Activated T-cell treated with anti-CD3 and anti-CD28 coated beads, Interleukin-2, amount 50 U/mL, for 72 hours (primary cell): ENCODE measurements at places on chromosomes 5 and 9.

DNA sequence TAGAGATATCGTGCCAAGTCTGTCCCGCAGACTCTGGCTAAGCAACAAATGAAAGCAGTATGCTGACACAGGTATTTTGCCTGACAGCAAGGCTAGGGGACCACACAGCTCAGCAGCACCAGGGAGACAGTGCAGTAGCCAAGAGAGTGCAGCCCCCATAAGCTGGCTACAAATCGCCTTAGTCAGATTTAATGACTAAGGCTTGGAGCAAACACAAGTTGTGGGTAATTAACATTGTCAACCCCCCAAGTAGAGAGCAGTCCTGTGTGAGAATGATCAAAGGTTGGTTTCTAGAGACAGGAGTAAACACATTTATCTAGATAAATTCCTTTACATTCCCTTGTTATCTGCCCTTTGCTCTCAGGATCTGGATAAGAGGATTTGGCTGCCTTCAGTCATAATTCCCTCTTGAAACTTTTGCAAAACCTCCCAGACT is 1434.5 kb upstream of the CDH6 start:
- DNase-seq: no peak

GRCh38 chr5:180599590-180599914 is 8.3 kb upstream of the SCGB3A1 start:
- DNase-seq: no peak

- DNase-seq: no peak
Measured at GRCh38 chr5:50320131-50320749, 120.8 kb downstream of the EMB start.

- DNase-seq: no peak
Measured at GRCh38 chr5:110371011-110371724, 355.3 kb downstream of the TMEM232 start.

DNA sequence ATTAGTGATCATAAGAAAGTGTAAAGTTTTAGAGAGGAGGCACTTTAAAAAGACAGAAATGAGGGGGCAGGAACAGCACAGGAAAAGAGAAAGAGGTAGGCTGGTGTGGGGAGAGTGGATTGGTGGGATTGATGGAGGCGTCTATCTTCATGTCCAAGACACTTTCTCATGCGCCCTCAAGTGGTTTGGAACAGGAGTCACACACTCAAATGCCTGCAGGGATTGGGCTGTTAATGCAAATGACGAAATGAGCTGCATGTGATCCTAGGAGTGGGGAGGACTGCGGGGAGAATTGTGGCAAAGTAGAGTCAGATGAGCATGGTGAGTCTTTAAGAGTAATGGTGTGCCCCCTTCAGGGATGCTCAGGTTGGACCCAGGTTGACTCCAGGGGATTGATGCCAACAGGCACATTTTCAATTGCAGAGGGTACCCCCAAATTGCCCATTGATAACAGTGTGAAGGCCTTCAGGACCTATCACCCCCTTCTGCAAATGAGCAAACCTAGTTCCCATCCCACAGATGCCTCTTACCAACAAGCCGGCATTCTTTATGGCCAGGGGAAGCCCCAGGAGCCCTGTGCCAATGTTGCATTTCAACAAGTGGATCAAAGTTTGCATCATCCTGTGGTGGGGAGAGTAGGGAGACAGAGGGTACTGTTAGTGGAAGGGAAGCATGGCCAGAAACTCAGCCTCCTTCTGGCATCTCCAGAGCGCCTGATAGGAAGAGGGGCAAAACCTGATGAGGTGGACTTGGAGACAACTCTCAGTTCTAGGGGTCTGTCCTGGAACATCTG is 5.3 kb downstream of the SLC36A3 start:
- no peak for DNase-seq

- peak; percentile 34 for DNase-seq
Measured at GRCh38 chr5:32076699-32077695, 97.1 kb downstream of the GOLPH3 start.

DNA sequence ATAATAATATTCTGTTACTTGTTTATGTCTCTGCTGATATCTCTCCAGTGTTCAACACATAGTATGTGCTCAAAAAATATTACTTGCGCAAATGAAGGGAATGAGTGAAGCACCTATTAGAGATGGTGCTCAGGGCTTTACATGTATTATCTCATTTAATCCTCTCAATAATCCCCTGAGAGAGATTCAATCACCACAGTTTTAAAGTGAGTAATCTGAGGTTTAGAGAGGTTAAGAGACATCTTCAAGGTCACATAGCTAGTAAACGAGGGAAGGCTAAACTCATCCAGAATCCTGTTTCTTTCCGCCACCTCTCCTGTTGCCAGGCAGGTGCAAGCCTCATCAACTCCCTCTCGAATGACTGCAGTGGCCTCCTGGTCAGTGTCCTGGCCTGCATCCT is 82.0 kb downstream of the UGCG start:
- DNase-seq: no peak

GRCh38 chr9:134434894-134435506 is 108.7 kb downstream of the RXRA start:
- no peak for DNase-seq

DNA sequence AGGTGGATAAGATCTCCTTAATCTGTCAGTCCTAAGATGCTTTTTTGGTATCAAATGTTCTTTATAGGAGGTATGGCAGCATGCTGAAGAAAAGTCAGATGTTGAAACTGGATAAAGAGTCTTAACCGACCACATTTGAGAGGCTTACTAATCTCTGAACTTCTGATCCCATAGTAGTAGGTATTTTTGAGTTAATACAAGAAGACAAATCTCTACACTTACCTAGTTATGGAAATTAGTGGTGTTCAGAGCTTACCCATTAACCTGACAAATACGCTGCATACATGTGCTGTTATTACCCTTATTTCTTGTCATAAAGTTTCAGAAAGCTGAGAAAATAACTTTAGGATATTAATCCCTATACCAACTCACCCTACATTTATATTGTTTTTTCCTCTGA is 83.0 kb downstream of the ISL1 start:
- DNase-seq: no peak

DNA sequence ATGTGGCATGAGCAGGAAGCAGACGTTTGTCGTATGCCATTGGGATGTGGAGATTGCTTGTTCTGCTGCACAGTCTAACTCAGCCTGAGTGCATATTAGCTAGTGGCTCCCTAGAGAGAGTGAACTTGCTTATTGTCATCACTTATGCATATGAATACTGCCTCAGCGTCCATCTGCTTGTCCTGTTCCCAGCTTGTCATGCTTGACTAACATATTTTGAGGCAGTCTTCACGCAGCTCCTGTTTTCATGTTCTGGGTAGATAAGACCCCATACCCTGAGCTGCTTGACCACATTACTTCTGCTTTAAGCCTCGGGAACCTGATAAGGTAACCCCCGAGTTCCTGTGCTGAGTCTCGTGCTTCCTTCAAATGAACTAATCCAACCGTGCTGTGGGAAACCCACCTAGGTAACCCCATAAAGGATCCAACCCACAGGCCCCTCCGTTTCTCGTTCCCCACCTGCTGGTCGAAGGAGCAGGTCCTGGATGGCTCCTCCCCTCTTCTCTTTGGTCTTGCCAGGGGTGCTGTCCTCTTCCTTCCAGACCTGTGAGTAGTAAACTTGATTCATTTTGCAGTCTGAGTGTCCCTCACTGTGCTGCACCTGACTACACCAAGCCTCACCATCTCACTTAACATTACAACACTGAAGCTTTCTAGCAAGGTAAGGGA is 25.0 kb downstream of the ANKRD33B start:
- no peak for DNase-seq

DNA sequence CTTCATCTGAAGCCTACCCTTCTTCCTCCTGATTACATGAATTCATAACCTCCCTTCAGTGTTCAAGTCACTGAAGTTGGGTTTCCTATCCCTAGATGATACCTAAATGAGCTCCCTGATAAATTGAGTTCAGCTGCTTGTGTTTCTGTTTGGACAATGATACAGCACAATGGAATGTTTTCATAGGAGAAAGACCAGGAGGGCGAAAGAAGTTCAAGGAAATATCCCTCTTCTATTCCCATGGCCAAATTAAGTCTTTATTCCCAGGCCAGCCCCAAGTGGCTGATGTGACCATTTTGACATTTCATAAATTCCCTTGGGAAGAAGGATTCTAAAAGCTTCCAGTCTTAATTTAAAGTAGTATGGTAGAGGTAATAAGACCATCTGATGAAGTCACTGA is 555.8 kb upstream of the CLINT1 start:
- DNase-seq: no peak

- DNase-seq: no peak
Measured at GRCh38 chr9:21023861-21024260, 7.6 kb downstream of the HACD4 start.

GRCh38 chr5:51621156-51621555 is 237.9 kb downstream of the ISL1 start:
- no peak for DNase-seq

DNA sequence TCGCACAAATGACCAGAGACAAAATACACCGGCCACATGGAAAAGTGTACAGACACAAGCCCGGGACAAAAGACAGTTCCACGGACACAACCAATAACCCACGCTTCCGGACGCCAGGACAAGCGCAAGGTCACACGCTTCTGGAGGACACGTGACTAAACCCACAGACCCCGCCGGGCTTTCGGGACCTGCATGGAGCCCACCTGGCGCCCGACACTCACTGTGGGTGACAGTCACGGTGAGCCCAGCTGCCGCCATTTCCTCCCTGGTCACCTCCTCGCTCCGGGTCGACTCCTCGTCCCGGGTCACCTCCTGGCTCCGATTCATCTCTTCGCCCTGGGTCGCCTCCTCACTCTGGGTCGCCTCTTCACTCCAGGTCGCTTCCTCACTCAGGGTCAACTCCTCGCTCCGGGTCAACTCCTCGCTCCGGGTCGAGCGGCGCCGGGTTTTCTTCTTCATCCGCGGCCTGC is 470 bp downstream of the BAG1 start:
- DNase-seq: peak; percentile 62

DNA sequence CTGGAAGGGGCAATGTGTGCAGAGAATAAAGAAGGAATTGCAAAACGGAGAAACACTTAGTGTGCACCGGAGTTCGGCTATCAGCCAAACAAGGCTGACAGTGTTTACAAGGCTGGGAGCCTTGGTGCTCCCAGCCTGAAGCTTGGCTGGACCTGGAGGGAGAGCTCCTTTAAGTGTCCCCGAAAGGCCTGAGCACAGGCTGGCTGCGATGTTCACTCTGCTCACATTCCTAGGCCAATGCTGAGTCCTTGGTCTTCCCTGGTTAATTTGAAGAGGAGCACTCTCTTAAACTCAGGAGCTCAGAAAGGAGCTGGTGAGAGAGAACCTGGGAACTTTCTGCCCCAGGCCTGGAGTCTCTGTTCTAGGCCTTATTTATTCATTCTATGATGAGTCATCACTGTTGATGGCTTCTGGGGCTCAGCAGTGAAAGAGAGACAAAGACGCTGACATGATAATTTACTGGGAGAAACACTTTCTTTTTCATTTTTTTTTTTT is 88.6 kb upstream of the MYO10 start:
- no peak for DNase-seq

DNA sequence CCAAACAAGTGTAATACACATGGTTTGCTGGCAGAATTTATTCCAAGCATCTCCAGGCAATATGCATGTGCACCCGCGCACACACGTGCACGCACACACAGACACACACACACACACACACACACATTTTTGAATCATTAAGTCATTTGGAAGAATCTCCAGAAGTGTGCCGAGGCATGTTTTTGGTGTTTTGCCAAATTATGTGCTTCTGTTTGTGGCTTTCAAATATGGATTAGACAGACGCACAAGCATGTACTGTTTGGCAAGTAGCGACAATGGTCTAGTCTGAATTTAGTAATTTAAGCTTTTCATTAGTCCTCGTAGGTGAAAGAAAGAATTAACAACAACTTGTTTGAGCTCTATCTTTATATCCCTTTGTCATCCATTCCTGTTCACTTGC is 36.7 kb downstream of the NFIB start:
- no peak for DNase-seq

DNA sequence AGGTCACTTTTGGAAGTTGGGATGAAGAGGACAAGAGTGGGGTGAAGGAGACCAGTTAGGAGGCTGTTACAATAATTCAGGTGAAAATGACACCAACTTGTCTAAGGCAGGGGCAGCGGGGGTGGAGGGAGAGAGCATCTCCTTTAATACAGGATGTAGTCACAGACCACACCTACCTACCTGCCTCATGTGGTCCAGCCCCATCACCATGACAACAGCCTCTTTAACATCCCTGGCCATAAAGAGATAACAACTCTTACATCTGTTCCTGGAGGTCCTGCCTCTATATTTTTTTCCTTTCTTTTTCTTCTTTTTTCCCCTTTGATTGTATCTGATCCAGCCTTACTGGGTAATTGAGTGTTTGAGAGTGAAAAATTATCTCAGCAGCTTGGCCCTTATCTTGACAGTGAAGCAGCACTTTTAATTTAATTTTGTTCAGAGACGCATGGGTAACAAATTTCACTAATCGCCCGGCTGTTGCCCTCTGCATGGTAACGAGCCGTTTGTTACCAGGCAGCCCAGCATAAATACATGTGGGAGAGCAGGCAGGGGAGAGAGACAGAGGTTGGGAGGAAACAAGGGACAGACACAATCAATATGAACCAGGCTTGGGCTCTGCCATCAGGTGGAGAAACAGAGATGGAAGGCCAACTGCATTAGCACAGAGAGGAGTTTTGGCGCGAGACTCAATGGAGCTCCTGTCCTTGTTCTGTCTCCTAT is 338.1 kb downstream of the ASTN2 start:
- no peak for DNase-seq
